ENCODE measurements at places on chromosomes 7 and 10.
A peak's percentile ranks its signal among the peaks of the same experiment; 100 is the strongest.

- no peak for DNase-seq
Measured at GRCh38 chr10:129170812-129171211, 296.2 kb upstream of the MGMT start.

DNA sequence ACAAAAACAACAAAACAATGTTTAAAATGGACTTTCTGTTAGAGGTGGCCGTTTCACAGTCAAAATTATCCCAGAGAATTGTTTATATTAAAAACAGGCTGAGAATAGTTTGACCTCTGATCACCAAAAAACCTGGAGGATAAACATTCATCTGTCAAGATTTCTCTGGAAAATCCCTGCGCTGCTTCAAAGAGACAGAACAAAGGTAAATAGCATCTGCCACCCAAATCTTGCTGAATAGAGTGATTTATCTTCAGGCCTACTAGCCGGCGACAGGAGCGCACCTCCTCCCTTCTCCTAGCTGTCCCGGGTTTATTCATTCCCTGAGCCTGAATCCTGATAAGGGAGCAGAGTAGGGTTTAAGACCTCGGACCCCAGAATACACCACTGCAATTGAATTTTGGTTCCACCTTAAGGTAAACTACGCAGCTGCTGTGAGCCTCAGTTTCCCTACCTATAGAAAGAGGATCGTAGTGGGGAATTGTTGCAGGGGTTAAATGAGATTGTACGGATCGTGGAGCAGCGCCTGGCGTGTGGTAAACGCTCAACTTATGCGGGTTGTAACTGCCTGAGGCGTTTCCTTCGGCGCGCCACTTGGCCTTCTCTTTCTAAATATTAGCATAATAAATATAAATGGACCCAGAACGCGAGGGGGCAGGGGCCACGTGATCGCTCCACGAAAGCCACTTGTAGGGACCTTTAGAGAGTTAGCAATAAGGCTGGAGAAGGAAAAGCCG lies 498 bp upstream of the ST7 start:
- DNase-seq: no peak

GRCh38 chr10:30691639-30692015 lies 62.1 kb upstream of the LYZL2 start:
- no peak for DNase-seq

- no peak for DNase-seq
Measured at GRCh38 chr10:47057471-47057870, 146.2 kb downstream of the PTPN20 start.

DNA sequence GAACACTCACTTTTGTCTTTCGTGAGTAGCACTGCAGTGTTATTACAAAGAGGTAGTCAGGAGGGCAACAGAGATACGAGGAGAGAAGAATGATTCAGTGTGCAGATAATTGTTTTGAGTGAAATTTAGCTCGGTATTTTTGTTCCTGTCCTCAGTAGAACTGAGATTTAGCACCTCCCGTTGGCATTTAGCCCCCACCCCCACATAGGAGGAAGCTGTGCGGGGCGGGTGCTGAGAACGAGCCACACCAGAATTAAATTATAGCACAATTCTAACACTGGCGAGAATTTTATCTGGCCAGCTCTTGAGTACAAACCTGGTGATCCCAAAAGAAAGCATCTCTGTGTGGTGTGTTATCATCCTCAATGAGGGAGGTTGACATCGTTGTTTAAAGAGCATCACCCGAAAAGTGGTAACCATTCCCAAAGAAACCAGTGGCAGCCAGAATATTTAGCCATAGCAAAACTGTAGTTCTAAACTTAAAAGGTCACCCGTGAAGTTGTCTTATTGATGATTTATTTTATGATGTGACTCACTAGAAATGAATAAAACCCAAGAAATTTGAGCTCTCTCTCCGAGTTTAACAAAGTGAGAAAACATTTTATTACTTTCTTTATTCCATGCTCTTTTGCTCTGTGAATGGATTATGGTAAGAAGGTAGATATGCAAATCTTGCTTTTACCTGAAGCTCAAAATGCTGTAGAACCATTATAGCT lies 612.2 kb downstream of the SUGCT start:
- no peak for DNase-seq

DNA sequence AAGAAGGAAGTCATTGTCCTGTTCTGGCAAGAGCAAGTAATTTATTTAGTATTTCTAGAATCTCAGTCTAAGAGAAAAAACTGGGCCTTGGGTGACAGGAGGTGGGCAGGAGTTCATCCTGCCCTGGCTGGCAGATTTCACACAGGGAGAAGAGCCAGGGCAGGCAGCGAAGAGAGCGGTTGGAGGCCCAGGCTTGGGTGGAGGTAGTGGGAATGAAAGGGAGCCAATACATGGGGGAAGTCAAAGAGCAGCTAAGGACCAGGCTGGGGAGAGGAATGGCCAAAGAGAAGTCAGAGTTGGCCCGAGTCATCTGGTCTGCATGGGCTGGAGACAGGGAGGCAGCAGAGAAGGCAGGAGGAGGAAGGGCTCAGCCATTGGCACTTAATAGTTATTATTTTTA lies 51.4 kb downstream of the HECW1 start:
- no peak for DNase-seq

GRCh38 chr10:110389255-110389654 lies 84.5 kb upstream of the SMNDC1 start:
- DNase-seq: no peak

GRCh38 chr7:138049505-138050116 lies 26.6 kb upstream of the AKR1D1 start:
- no peak for DNase-seq

- peak; percentile 79 for DNase-seq
Measured at GRCh38 chr10:102352066-102352715, 43.3 kb upstream of the NFKB2 start.

DNA sequence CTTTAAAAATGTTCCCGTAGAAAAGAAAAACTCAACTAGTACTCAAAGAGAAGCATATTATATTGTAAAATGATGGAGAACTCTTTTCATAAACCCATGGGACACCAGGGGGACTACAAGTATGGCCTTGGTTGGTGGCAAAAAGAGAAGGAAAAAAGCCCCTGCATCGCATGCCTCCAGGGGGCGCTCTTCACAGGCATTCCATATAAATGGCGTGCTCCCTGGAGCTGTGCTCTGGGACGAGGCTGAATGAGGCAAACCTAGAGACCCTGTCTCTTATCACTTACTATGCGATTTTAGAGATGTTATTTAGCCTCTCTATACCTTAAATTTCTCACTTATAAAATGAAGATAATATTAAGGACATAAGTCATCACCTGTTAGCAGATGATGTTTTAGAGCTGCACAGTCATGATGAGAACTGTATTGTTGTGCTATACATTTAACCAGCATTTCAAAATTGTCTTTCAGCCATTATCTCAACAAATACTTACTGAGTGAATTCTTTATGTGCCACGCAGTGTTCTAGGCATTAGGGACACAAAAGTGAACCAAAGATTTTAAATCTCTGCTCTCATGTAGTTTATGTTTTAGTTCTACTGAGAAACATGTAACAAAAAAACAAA lies 105.8 kb downstream of the ARHGAP21 start:
- peak; percentile 46 for DNase-seq

- DNase-seq: no peak
Measured at GRCh38 chr10:127018298-127018650, 113.0 kb downstream of the DOCK1 start.

- no peak for DNase-seq
Measured at GRCh38 chr7:136652635-136653370, 215.6 kb upstream of the CHRM2 start.

- DNase-seq: no peak
Measured at GRCh38 chr7:119596651-119597050, 676.3 kb upstream of the KCND2 start.

DNA sequence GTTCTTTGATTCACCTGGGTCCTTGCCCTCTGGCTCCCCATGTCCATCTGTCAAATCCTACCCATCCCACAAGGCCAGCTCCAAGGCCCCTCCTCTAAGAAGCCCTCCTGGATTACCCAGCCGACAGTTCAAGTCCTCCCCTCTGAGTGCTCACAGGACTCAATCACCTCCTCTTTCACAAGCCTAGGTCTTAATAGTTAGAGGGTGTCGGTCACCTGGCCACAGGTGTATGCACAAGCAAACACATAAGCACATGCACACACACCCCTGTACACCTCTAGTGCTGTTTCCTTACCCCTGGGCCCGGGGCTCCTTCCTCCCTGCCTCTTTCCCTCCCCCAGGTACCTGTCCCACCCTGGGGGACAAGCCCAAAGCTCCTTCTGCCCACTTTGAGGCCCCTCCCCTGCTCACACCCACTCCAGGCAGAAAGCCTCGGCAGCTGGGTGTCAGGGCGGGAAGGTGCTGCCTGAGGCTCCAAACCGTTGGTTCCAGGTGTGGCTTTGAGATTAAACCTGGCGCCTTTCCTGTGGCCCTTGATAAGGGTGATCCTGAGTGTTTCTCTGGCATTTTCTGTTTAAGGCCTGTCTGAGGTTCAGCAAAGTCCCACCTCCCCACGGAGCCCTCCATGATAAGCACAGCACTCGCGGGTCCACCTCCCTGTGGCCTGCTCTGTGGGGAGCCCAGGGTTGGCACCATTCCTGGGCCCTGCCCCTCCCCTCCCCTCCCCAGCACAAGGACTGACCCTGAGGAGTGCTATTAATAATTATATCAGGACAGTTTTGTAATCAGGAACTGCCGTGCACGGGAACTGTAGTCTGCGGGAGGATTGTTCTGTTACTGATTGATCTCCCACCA lies 14.6 kb upstream of the AQP1 start:
- DNase-seq: no peak

DNA sequence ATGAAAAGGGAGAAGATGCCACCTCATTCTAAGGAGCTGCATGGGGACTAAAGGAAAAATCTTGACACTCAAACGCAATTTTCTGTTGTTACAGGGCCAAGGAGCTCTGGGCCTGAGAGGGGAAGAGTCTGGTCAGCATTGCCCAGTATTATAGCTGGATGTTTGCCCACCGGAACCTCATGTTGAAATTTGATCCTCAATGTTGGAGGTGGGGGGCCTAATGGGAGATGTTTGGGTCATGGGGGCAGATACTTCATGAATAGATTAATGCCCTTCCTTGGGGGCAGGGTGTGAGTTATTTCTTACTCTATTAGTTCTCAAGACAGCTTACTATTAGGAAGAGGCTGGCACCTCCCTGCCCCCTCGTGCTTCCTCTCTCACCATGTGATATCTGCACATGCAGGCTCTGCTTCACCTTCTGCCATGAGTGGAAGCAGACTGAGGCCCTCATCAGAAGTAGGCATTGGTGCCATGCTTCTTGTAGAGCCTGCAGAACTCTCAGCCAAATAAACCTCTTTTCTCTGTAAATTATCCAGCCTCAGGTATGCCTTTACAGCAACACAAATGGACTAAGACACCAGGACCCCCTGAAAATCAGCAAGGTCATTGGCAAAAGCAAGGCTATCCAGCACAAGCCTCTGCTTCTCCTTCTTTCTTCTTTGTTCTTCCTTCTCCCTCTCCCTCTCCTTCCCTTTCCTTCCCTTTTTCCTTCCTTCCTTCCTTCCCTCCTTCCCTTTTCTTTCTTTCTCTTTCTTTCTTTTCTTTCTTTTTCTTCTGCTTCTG lies 15.1 kb downstream of the GCK start:
- DNase-seq: no peak

DNA sequence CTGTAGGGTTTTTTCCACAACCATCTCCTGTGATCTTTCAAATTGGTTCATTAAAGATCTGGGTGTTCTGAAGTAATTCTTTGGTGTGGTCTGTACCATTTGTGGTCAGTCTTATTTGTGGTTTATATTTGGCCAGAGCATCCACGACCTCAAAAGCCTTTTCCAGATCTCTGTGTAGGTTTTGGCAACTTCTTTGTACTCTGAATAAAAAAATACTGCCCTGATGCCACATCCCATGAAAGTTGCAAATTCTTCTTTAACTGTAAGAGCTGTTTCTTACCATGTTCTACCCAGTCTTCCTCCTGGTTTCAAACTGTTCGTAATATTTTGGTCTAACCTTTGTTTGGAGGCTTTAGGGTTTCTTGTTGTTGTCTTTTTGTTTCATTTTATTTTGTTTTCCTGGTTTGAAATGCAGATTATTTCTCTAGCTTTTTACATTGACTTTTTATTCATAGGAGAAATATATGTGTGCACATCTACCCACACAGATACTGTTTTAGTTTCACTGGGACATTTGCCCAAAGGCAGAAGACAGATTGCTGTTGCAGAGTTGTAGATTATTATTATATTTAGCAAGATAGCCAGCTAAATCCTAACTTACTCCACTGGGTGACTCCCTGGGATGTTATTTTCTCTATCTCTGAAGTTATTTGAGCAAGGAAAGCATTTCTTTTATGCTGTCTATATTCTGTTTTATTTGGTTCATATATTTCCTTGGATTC lies 123.2 kb upstream of the SAMD8 start:
- DNase-seq: no peak

GRCh38 chr10:92901819-92902251 lies 53.5 kb downstream of the EXOC6 start:
- DNase-seq: peak; percentile 85

GRCh38 chr10:28219251-28219650 lies 83.6 kb downstream of the MPP7 start:
- DNase-seq: no peak

GRCh38 chr10:10132009-10132408 lies 885.7 kb upstream of the CELF2 start:
- no peak for DNase-seq
